Foreskin melanocyte (primary cell): ENCODE measurements at places on chromosomes 12 and 14.

DNA sequence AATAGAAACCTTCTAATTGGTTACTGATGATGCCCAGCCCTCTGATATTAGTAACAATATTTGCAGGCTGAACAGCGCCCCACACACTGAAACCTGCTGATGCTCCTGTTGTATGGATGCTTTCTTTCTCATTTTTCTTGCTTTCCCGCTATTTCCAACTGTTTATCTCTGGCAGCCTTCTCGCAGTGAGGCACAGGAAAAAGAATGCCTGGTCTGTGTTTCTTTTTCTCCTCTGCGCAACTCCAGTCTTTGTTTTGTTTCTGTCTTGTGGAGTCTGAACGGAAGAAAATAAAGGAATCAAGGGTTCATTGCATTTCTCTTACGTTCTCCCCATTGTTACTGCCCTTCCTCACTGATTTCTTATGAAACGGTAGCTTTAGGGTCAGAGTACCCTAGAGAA lies 451.2 kb downstream of the EGLN3 start:
- no peak for DNase-seq

- DNase-seq: no peak
Measured at GRCh38 chr12:55671746-55672145, 35.1 kb downstream of the OR10P1 start.

DNA sequence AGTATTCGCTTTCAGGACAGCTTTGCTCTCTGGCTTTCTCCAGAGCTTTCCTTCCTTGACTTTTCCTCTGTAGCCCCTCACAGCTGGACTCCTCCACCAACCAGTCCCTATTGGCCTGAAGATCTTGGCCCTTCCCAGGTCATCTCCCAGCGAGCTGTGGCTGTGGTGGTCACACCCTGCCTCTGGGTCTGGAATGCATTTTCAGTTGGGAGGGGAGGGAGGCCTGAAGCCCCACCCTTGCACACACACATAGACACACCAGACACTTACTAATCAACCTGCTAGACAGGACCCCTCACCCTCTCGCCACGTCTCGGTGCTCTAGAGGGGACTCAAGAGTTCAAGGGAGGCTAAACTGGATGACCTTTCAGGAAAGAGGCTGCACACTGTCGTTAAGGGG lies 13.9 kb downstream of the JDP2 start:
- no peak for DNase-seq

DNA sequence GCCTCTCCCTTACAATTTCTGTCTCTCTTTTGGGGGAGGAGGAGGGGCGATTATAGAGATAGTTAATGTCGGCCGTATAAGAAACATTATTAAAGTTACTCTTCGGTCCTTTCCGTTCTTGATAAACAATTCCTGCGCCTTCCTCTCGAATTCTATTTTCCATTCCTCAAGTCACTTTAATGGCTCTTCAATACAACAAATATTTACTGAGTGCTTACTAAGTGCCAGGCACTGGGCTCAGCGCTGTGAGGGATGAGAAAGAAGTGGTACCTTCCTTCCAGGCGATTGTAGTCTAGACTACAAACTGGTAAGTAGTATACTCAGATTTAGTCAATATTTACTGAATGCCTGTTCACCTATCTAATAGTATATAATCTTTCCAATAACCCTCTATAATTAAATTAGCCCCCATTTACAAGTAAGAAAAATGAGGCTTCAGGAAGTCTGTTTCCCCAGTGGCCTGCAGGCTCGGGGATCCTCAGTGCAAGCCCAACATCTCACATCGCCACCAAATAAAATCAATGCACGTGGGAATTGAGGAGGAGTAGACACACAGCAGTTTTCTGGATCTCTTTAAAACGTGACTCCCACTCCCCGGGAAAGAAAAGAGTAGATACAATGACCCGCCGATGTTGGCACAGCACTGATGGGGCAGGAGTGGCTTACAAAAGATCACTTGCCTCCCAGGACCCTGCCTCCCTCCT lies 589 bp upstream of the ZNF219 start:
- no peak for DNase-seq

DNA sequence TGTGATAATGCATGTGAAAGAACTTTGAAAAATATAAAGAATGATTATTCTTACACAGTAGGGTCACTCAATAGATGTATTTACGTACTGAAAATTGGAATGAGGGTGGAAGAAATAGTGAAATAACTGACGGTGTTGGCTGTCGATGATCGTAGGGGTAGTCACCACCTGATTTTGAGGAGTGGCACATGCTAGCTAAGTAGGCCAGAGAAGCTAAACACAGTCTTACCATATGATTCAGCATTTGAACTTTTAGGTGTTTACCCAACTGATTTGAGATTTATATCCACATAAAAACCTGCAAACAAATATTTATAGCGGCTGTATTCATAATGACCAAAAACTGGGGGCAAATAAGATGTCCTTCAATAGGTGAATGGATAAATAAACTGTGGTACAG lies 47.6 kb upstream of the HIF1A start:
- DNase-seq: no peak

DNA sequence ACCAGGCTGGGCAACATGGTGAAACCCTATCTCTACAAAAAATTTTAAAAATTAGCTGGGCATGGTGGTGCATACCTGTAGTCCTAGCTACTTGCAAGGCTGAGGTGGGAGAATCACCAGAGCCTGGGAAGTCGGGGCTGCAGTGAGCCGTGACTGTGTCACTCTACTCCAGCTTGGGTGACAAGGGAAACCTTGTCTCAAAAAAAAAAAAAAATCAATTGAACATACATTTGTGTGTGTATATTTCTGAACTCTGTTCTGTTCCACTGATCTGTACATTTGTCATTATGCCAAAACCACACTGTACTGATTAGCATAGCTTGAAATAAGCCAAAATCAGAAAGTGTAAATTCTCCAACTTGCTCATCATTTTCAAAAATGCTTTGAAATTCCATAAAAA lies 254.6 kb downstream of the SOX5 start:
- no peak for DNase-seq

- DNase-seq: no peak
Measured at GRCh38 chr12:47189728-47190127, 110.0 kb upstream of the AMIGO2 start.

DNA sequence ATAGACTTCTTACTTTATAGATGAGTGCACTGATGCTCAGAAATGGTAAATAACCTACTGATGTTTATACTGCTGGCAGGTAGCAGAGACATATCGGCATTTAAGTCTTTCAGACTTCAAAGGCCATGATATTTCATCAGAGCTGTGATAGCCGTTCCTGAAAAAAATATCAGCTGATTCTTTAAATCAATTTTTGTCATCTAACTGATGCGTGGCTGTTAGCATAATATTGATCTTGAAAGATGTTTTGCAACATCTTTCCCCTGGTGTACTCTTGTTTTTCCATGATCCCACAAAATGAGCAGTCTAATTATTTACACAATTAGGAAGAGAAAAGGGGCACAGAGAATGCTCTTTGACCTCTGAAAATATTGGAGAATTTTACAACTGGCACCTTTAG lies 1.6 kb upstream of the SLCO1B1 start:
- DNase-seq: no peak

DNA sequence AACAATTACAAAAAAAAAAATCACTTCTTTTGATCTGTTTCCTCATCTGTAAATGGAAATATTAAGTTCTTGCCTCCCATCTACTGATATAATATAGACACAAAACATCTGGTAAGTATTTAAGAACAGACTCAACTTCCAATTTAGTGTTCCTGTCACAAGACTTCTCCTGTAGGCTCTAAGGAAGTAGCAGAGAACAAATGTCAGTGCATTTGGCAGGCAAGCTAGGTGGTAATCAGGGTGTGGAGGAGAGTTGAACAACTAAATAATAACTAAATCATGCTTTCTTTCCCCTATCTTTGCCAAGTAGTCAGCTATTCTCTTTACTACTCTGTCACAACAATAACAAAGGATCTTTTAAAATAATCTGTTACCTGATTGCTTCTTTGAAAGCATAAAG lies 22.1 kb downstream of the BAZ1A start:
- no peak for DNase-seq
